CD4-positive, alpha-beta T cell treated with Interleukin-4 for 1 hour (primary cell): ENCODE measurements at places on chromosomes 11 and 22.

GRCh38 chr11:16909359-16910035 lies 104.7 kb downstream of the PLEKHA7 start:
- DNase-seq, result no peak

GRCh38 chr22:23086263-23086662 lies 15.9 kb downstream of the GNAZ start:
- no peak for DNase-seq

GRCh38 chr11:45461514-45461913 lies 175.4 kb upstream of the SYT13 start:
- DNase-seq, result no peak

GRCh38 chr11:58526721-58527120 lies 18.8 kb upstream of the OR5B21 start:
- no peak for DNase-seq

GRCh38 chr11:106971864-106972263 lies 46.4 kb downstream of the GUCY1A2 start:
- no peak for DNase-seq

GRCh38 chr11:27159335-27159679 lies 118.7 kb downstream of the BBOX1 start:
- no peak for DNase-seq

GRCh38 chr22:44537015-44537414 lies 39.0 kb upstream of the RTL6 start:
- no peak for DNase-seq

- no peak for DNase-seq
Observed at GRCh38 chr11:104329078-104329665, 165.2 kb upstream of the PDGFD start.

DNA sequence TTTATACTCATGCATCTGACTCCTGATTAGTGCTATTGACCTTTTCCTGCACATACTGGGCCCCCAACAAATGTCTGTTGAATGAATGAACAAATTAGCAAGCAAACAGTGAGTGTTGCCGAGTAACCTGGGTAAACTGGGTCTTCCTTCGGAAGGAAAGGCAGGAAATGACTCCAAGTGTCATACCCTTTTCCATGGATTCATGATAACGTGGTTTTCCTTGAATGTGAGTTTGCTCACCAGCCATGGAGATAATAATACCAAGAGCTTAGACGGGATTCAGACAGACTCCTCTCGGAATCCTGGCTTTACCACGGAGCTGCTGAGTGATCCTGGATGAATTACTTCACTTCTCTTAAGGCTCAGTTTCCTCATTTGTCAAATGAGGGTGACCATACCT lies 16.7 kb downstream of the TECTA start:
- DNase-seq, result no peak

- DNase-seq, result no peak
Observed at GRCh38 chr11:6919698-6920097, 1.1 kb upstream of the OR2D3 start.

DNA sequence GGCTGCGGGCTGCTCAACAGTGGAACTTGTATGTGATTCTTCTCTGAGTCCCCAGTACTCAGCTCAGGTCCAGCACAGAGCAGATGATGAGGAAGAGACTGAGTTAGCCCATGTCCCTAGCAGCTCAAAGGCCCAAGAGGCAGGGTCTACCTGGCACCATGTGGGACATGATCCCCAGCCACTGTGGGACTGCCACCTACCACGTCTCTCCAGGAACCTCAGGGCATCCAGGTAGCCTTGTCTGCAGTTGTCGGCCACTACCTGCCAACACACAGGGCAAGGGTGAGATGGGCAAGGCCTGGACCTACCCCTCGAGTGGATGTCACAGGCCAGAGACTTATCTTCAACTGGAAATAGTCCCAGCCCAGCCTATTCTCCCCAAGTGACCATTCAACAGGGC lies 4.4 kb downstream of the PNPLA5 start:
- no peak for DNase-seq

DNA sequence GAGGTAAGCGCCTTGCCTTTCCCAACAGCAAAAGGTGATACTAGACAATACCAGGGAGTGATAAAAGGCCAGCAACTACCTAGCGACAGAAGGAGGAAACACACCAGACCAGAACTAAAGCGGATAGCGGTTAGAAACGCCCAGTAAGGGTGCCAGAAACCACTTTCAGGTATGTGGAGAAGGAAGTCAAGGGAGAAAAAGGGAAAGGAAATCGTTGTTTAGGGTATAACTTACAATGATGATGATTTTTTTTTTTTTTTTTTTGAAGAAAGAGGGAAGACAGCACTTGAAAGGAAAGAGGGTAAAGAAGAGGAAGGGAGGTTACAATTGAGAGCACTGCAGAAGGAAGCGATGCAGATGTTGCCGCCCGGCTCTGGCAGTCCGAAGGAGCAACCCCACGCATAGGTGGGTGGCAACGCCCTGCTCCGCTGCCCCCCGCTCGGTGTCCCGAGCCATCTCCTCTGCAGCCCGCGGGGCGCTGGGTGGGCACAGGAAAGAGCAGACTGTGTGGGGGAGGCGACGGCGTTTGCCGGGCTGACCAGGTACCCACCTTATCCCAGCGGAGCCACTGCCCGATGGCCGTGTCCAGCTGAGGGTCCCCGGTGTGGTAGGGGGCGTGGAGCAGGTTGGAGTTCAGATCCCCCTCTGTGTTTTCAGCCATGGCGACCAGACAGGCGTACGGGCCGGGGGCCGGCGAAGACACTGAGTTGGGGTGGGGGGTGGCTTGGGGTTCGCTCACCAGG lies 561 bp downstream of the PGM2L1 start:
- DNase-seq, result peak; percentile 35

DNA sequence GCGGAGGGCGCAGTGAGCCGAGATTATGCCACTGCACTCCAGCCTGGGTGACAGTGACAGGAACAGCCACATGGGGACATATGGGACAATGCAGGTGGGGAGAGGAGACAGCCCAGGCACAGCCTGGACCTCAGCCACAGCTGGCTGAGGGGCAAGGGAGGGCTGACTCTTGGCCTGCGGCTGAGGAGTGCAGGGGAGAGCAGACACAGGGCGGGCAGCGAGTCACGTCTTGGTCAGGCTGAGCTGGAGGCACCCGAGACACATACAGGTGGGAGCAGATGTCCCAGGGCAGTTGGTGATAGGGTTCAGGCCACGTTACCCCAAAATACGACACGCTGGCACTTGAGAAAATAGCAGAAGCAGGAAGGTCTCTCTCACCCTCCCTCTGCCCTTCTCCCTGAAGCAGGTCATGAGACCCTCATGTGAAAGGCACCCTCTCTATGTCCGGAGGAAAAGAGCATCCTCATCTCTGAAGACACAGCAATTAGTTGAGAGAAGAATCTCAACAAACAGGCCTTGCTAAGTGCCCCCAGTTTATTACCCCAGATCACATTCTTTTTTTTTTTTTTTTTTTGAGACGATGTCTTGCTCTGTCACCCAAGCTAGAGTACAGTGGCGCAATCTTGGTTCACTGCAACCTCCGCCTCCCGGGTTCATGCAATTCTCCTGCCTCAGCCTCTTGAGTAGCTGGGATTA lies 10.5 kb downstream of the KIAA0930 start:
- DNase-seq, result no peak

DNA sequence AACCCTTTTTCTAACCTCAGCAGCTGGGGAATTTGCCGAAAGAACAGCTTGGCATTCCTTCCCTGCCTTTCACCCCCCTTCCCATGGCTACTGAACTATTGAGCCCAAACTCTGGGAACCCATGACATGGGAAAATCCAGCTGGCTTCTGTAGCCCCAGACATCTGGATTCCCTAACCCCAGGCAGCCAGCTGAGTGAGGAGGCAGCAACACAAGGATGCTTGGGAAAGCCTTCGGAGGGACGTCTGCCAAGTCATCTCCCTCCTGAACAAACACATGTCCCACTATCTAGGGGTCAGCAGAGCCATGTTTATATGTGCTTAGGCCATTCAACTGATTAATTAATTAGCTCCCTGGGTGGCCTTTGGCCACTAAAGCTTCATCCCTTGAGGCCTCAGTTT lies 21.6 kb downstream of the LRRC55 start:
- DNase-seq, result no peak

DNA sequence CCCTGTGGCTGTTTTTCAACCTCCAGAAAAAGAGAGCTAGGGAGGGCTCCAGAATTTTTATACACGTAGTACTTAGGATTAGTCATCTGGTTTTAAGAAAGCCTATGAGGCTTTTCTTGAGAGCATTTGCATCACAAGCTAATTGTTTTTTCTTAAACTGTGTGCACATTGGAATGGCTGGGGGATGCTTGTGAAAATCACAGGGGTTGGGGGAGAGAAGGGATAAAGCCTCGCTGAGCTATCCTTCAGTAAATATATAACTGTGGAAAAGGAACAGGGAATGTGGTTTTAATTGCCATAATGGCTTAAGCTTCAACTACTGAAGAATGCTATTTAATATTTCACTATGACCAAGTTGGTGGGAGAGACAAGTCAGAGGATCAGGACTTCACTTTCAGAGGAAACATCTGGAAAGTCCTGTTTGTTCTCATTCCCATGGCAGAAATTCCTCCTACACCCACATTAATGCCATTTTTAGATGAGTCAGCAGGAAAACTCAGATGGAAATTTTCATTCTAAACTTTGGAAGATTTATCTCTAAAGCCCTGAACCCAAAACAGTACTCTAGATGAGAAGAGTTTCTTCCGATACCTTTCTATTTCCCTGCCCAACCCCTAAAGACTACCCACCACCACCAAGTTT lies 591.3 kb downstream of the LRRC4C start:
- no peak for DNase-seq

- DNase-seq, result no peak
Observed at GRCh38 chr22:39267974-39268373, 23.2 kb upstream of the PDGFB start.

DNA sequence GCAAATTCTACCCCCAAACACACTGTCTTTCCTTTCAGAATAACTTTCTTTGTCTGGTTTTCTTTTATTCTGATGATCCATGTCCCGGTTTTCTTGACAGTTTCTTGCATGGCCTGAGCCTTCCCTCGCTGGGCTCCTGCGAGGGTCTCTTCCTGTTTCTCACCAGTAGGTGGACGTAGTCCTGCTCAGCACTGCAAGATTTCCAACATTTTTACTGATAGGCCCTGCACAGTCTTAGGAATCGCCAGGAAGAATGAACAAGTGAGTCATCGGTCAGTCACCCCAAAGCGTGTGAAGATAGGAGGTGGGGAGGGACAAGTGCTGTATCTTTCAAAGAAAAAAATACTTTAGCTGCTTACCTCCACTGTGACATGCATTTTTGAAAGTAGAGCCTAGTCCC lies 16.9 kb upstream of the KIRREL3 start:
- no peak for DNase-seq

- DNase-seq, result no peak
Observed at GRCh38 chr11:88307749-88308425, 29.6 kb downstream of the CTSC start.

GRCh38 chr22:45224988-45225731 lies 15.5 kb downstream of the KIAA0930 start:
- DNase-seq, result no peak

GRCh38 chr22:21961886-21962654 lies 9.4 kb upstream of the PPM1F start:
- DNase-seq, result no peak

- DNase-seq, result no peak
Observed at GRCh38 chr11:57800444-57801182, 39.0 kb downstream of the CTNND1 start.

- DNase-seq, result no peak
Observed at GRCh38 chr22:37880668-37881440, 25.2 kb upstream of the MICALL1 start.

GRCh38 chr22:32076761-32077084 lies 33.7 kb downstream of the SLC5A1 start:
- no peak for DNase-seq

DNA sequence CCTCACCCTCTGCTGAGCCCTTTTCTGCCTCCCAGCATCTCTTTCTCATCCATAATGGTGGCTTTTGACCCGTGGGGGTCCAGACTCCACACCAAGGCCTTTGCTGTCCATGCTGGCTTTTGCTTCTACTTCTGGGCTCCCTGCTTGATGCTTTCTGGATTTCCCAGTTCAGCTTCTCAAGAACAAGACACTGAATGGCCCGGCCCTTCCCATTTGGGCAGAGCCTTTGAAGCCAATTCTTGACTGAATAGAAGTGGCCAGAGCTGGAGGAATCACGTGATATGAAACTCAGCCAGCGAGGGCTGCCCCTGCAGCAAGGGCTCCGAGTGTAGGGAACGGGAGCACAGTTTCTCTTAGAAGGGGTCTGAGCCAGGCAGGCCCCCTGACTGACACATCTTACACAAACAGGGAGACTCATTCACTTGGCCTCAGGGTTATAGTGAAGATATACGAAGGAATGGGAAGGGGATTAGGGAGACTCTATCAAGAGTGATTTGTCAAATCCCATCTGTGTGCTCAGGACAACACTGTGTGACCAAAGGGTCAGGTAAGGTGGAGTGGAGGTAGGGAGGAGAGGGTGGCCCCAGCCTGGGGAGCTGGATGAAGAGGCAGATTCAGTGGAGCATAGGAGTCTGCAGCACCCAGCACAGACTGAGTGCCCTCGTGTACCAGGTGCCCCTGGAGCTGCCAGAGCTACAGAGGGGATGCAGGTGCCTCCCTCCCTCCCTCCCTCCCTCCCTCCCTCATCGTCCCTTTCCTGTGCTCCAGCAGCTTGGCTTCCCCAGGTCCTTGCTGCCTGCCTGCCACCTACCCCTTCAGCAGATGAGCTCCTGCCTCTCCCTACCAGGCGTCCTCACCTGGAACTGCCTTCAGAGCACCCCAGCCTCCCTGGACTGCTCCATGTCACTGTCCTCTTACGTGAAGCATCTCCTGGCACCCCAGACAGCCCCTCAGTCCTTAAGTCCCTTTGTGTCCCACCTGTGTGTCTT lies 106.0 kb downstream of the TRIM29 start:
- DNase-seq, result no peak

DNA sequence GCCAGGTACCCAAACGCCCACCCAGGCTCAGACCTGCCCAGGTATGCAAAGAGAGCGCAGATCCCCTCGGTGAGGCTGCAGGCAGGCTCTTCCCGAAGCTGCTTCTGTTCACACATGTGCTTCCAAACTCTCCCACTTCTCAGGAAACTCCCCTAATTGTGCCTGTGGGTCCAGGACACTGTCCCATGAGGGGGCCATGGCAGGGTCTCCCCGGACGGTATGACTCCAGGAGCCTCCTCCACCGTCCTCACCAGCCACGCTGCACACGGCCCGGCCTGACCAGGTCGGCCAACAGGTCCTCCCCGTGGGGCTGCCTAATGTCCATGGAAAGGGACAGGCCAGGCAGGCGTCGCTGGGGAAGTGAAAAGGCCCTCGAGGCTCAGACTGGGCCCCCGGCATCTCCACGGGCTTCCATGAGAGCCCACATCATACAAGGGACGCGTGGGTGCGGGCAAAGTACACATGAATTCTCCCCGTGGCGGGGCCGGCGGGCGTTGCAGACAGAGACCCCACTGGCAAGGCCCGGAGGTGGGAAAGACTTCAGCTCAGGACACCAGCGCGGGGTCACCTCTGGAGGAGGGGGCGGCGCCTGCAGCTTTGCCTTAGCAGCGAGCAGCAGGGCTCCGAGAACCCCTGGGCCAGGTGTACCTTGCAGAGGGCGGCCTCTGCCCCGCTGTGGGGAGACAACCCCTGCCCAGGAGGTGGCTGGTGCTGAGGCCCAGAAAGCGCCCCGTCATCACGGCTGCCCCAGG lies 526.1 kb downstream of the BRD1 start:
- no peak for DNase-seq

- DNase-seq, result no peak
Observed at GRCh38 chr11:27040302-27041115, at the start of gene BBOX1. Gene BBOX1 (plus strand): TSS chr11:27040815. CDS start chr11:27055431, 14,616 bp downstream.

- DNase-seq, result peak; percentile 42
Observed at GRCh38 chr22:42317008-42317407, 46.6 kb upstream of the TCF20 start.
